Stomach (tissue), 19 donors: ENCODE measurements at places on chromosomes 3 and 15. TPM values are rescaled to one million over a fixed set of nuclear protein-coding genes. Genes with fewer than 3 reads are reported as not detected.

- no peak for DNase-seq
Observed at GRCh38 chr3:186566772-186567071, 417 bp downstream of the TBCCD1 start.

GRCh38 chr3:69890691-69891090 is 108.8 kb upstream of the SAMMSON start:
- no peak for DNase-seq

GRCh38 chr3:163175970-163176369 is 1679.4 kb downstream of the OTOL1 start:
- no peak for DNase-seq

DNA sequence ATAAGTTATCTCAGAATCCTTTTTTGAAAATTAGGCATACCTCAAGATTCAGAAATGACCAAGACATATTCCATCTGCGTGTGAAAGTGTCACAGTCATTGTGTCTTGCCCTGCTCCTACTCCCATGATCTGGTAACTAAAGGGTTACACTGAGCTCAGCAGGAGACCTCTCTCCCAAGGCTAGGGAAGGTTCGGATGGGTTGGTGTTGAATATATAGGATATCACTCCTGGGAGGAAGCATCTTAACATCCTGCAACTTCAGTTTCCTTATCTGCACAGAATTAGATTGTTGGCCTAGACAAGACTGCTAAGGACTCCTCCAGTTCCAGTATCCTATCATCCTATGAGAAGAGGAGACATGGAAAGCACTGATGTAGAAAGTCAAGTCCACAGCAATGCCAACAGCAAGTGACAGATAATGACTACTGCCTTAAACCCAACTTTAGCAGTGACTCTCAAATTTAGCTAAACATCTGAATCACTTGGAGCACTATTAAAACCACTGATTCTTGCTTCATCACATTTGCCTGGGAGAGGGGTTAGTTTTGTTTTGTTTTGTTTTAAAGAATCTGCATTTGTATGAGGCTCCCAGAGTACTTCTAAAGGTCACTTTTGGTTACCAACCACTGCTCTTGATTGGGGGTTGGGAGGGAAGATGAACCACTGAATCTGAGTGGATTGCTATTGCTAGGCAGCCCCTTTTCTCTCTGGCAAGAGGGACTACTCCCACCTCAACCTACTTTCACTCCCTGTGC is 9.7 kb downstream of the ADAMTS9 start:
- DNase-seq = no peak

DNA sequence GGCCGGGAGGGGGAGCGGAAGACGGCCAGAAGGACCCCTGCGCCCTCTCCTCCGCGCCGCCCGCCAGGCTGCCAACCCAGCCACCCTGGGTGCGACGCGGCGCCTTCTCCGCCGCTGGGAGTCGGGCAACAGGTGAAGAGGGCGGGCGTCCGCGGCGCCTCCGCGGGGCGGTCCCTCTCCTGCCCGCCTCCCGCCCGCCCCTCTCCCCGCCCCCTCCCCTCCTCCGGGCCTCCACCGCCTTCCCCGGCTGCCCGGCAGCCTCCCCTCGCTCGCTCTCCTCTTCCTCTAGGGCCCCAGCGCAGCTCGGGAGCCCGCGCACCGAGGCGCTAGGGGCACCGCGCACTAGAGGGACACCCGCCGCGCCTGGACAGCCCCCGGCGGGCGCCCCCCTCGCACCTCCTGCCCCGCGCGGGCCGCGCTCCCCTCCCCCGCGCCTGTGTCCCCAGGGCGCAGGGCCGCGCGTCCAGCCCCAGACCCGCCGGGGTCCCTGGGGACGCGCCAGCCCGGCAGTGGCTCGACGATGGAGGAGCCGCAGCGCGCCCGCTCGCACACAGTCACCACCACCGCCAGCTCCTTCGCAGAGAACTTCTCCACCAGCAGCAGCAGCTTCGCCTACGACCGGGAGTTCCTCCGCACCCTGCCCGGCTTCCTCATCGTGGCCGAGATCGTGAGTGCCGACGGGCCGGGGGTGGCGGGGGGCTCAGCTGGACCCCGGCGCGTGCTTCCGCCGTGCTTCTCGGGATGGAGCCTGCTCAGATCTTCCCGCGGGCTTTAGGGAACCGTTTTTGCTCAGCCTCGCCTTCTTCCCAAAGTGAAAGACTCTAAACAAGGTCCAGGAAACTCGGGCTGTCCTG is at the start of gene CMTM8:
CMTM8 (plus strand) TSS at position 228 of the 854 bp plus-strand sequence; CDS start at position 521, 293 bp downstream.
- DNase-seq = peak; percentile 81

DNA sequence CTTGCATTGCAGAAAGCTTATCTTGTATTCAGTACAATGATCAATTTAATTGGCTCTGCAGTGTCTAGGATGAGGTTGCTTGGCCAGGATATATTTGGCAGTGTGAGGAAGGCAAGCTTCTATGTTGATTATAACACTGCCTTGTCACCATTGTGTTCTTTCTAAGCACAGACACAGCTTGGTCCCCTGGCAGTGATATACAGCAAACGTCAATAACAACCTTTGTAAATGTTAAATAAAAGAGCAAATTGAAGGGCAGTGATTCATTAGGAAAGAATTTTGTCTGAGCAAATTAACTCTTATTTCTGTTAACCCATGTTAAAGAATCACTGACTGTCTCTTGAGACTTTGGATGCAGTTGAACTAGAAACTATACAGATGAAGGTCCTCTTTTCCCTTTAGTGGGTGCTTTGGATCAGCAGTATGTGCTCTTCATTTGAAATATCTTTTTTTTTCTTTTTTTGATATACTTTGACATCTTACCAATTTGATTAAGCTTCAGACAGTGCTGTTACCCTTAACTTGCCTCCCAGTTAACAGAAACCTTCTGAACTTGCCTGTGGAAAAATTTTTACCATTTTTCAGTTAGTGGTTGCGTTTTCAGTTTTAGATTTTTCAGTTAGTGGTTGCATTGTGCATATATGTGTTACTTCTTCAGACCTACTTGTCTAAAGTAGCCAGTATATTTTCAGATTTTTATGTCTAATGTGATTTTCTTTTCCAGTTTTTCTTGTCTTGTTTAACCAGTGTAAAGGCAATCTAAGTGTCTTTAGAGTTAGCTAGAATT is 199.8 kb downstream of the TCF12 start:
- DNase-seq = no peak

GRCh38 chr15:65778269-65778668 is 13.8 kb downstream of the DENND4A start:
- DNase-seq = no peak

DNA sequence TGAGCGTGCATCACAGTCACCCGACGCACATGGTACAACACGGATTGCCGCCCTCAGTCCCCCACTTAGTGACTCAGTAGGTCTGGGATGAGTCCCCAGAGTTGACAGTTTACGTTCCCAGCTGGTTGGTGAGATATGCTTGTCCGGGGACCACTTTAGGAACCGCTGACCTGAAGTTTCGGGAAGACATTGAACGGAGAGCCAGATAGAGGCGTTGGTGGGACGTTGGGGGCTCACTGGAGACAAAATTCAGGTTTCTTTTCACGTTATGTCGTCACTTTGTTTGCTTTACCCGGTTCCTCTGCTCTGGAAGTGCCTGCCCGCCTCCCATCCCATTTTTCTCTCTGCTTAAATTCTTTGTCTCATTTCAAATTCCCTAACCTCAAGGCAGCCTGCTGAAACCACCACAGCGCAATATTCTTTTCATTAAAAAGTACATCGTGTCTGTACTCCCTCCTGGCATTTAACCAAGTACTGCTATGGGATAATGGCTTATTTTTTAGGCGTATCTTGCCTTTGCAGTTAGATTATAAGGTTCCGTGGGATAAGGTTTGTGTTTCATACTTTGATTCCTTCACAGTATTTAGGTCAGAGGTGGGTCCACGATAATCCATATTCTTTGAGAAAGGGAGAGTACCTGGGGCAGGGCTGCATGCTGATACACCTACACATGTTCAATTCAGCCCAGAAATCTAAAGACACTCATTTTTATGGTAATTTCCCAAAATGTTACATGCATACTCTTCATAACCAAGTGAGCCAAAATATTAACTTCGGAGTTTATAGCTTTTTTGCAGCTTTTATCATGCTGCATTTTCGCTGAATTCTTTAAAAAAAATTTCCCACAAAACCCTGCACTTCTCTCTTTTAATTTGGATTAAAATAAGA is 921 bp downstream of the LMLN start:
- no peak for DNase-seq

Gene RFX7
- 0.58 TPM for total RNA-seq

DNA sequence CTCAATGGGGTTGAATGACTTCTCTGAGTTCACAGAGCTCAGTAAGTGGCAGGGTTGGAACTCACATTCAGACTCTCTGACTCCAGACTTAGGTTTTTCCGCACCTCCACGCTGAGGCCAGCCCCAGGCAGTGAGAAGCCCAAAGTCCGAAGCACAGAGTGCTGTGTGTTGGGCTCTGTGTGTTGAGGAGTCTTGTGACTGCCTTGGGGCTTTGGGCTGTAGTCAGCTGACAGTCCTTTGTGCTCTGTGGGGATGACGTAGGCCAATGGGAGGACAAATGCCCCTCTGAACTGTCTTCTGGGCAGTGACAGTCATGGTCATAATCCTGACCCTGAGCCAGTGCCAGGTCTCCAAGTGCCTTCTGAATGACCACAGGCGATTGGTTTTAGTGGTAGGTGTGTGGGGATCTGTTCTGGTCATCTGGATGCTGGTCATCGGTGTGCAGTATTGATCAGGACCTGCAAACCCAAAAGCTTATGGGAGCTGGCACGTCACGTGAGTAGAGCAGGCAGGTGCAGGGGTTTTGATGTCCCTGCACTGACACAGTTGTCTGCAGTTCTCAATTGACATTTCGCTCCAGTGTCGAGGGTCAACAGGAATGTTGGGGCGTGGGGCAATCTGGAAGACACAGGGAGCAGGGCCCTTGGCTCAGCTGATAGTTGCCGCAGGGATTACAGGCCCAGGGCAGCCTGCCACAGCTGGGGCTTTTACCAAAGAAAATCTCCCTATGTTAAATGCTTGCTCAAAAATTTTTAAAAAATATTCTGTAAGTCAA is 45.3 kb downstream of the CAPN3 start:
- DNase-seq = no peak

DNA sequence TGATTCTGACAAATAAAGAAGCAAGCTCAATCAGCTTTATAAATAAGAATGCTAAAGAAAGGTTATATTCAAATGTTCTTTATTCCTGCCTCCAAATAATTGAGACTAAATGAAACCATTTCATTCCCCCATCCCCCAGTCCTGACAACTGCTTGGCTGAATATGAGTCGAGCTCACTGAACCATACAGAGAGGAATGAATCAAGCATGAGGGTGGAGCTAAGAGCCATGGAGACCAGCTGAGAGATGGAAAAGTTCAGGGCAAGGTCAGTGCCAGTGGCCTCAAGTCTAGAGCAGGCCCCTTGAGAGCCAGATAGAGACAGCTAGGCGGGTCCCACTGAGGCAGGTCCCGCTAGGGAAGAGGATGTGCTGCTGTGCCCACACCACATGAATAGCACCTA is 188.7 kb upstream of the EIF1B start:
- no peak for DNase-seq

Gene ZBTB20
- 98.2 TPM for total RNA-seq

Gene MCTP2
- total RNA-seq = 34.8 TPM

GRCh38 chr3:16474920-16475319 is 38.6 kb downstream of the RFTN1 start:
- DNase-seq = no peak

DNA sequence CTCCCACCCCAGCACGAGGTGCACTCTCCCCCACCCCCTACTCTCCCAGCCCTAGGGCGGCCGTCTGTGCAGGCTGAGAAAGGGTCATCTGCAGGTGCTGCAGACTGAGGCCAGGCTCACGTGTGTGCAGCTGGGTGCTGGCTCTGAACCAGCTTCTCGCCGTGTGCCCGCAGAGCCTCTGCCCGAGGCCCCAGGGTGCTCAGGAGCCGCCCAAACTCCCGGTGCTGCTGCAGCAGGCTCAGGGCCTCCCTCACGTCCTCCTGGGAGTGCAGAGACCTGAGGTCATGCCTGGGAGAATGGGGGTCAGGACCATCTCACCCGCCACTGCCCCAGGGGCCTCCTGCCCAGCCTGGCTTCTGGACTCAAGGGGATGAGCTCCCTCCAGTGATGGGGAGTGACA is 17.2 kb downstream of the SPTBN5 start:
- peak; percentile 52 for DNase-seq

DNA sequence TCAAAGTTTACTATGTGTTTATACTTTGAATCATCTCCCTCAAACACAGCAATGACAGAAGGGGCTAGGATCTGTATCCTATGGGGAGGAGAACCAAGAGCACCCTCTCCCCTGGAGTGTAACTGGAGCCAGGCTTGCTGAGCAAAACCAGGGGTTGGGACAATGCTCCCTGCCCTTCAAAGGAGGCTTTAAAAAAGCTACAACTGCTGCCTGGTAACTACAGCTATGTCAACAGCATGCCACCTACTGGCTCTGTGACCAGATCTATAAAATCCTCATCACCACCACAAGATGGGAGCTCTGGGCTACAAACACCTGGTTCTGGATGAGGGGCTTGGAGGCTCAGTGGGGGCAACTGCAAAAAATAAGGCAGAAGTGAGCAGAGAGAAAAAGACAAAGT is 61.9 kb downstream of the ANO10 start:
- no peak for DNase-seq

Gene BDH1
- total RNA-seq = 71.3 TPM

DNA sequence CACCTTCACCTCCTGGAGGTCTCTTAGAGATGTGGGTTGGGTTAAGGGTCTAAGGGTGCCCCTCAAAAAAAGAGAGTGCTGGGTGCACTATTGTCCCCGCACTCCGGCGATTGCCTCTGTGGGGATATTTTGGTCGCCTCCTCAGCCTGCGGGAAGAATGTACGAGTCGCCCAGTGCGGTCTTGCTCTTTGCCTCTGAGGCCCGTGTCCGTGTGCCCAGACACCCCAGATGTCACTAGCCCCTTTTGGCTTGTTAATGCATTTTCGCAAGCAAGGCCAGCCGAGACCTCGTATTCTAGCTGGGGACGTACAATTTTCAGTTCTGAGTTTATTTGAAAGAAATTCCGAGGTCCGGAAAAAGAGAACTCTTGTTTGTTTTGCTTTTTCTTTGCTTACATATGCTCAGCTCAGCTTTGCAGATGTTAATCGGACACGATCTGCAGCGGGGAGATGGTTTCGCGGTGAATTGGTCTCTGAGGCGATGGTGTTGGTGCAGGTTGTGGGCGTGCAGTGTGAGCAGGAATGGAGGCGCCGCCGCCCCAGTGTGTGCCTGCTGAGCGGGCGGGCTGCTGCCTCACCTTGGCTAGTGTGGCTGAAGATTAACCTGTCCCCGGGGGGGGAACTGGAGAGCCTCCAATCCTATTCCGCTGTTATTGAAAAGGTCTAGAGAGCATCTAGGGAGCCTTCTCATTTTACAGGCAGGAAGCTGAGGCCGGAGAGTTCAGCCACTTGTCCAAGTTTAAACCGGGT is 1.4 kb downstream of the ST6GAL1 start:
- DNase-seq = peak; percentile 72
